ENCODE measurements at places on chromosomes 16 and 17. TPM values are rescaled to one million over a fixed set of nuclear protein-coding genes. Genes with fewer than 3 reads are reported as not detected.

The MYH13 gene
- not detected for polyA plus RNA-seq

The KRTAP1-5 gene
- polyA plus RNA-seq, result not detected

The TMIGD1 gene
- 1.9 TPM for polyA plus RNA-seq

The PDE6G gene
- polyA plus RNA-seq, result 0.43 TPM

The AGRP gene
- not detected for polyA plus RNA-seq

The HBM gene
- not detected for polyA plus RNA-seq

- DNase-seq, result no peak
- no peaks in the 10 kb centered on the region for H3K27me3 ChIP-seq
- H3K4me3 ChIP-seq, result no peak overlapping the region
- no peaks in the 10 kb centered on the region for H3K4me1 ChIP-seq
- H3K27ac ChIP-seq, result no peak overlapping the region
Measured at GRCh38 chr16:79042886-79043285, 557.7 kb downstream of the MAF start.

- no peaks in the 10 kb centered on the region for H3K27me3 ChIP-seq
- peak; percentile 79 for DNase-seq
- H3K4me3 ChIP-seq, result peak overlapping the region; percentile 21
- peak overlapping the region; percentile 47 for H3K27ac ChIP-seq
- no peaks in the 10 kb centered on the region for H3K4me1 ChIP-seq
Measured at GRCh38 chr17:49193513-49194296, 16.7 kb downstream of the GNGT2 start.

- H3K4me1 ChIP-seq, result no peaks in the 10 kb centered on the region
- H3K4me3 ChIP-seq, result no peak overlapping the region
- no peak overlapping the region for H3K27ac ChIP-seq
- DNase-seq, result no peak
- no peaks in the 10 kb centered on the region for H3K36me3 ChIP-seq
Measured at GRCh38 chr16:76346210-76346609, 69.0 kb downstream of the CNTNAP4 start.

DNA sequence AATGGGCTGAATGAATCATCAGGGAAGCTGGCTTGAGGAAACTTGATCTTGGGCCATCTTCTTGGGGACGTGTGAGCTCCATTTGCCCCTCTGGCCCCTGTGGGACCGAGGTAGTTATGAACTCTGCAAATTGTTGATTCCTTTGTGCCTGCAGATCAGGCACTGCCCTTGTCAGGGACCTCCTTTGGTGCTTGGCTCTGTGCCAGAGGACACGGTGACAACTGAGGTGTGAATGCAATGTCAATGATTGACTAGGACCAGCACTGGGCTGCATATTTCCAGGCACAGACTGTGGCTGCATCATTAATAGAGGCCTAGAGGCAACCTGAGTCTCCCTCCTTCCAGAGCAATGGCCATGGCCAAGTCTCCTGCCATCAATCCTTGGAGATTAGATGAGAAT is 23.8 kb downstream of the PDILT start:
- no peak overlapping the region for H3K27ac ChIP-seq
- H3K36me3 ChIP-seq, result no peaks in the 10 kb centered on the region
- no peaks in the 10 kb centered on the region for H3K4me1 ChIP-seq
- no peak overlapping the region for H3K4me3 ChIP-seq
- H3K27me3 ChIP-seq, result no peaks in the 10 kb centered on the region

DNA sequence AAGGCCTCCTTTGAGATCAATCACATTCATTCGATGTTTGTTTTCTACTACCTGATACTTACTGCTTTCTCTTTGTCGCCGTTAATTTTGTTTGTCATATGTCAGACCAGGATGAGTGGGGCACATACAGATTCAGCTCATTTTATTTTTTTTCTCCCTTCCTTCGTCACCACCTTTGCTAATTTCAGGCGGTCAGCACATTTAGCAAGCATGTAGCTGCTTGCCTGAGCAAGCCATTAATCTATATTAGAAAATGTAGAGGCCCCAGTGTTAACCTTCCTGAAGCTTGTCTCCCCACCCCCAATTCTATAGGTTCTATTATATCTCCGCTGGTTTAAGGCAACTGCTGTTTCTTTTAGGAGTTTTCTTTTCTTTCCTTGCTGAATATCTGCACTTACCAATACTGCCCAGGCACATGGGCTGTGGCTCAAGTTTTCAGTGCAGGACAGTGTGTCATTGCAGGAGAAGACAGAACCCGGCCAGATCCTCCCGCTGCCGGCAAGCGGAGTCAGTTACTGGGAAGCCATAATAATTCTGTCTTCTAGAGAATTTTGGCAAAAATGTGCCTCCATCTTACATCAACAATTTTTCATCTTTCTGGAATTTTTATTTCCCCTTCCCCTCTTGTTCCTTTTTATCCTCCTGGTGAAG is 714.3 kb downstream of the WWOX start:
- H3K27me3 ChIP-seq, result no peaks in the 10 kb centered on the region
- no peak overlapping the region for H3K27ac ChIP-seq
- DNase-seq, result no peak
- H3K4me1 ChIP-seq, result peaks cover 5% of the 10 kb centered on the region

GRCh38 chr16:53257001-53257400 is 177.3 kb upstream of the RBL2 start:
- H3K4me3 ChIP-seq, result no peak overlapping the region
- peaks cover 6% of the 10 kb centered on the region for H3K36me3 ChIP-seq
- no peaks in the 10 kb centered on the region for H3K4me1 ChIP-seq
- H3K27me3 ChIP-seq, result no peaks in the 10 kb centered on the region
- DNase-seq, result no peak
- no peak overlapping the region for H3K27ac ChIP-seq

GRCh38 chr16:30874244-30874820 is 19.5 kb downstream of the BCL7C start:
- peak overlapping the region; percentile 25 for H3K27ac ChIP-seq
- DNase-seq, result no peak
- no peaks in the 10 kb centered on the region for H3K27me3 ChIP-seq
- H3K4me1 ChIP-seq, result no peaks in the 10 kb centered on the region

GRCh38 chr17:31743797-31744196 is 115.2 kb downstream of the COPRS start:
- H3K27ac ChIP-seq, result no peak overlapping the region
- no peak for DNase-seq
- H3K27me3 ChIP-seq, result no peaks in the 10 kb centered on the region
- peaks cover 8% of the 10 kb centered on the region for H3K4me1 ChIP-seq

- H3K4me1 ChIP-seq, result no peaks in the 10 kb centered on the region
- H3K27me3 ChIP-seq, result no peaks in the 10 kb centered on the region
- no peak for DNase-seq
- no peak overlapping the region for H3K27ac ChIP-seq
- no peak overlapping the region for H3K4me3 ChIP-seq
Measured at GRCh38 chr17:69878661-69879060, 196.4 kb upstream of the KCNJ16 start.

DNA sequence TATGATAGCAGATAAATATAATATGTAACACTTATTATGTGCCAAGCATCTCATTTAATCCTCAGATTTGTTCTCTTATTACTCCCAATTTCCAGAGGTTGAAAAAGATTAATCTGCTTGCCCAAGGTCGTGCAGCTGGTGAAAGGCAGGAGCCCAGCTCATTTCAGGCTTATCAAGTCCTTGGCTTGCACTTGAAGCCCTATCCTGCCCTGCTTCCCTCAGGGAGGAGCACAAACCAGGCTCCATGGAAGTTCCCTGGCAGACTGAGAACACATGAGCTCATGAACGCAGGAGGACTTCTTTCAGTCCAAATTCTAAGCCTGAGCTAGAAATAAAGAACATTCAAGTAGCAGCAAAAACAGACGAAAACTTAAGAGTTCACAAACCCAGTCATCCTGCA is 74.8 kb downstream of the USP31 start:
- H3K36me3 ChIP-seq, result no peaks in the 10 kb centered on the region
- peak overlapping the region; percentile 45 for H3K27ac ChIP-seq
- peaks cover 2% of the 10 kb centered on the region for H3K4me1 ChIP-seq
- DNase-seq, result no peak
- no peak overlapping the region for H3K4me3 ChIP-seq
- H3K27me3 ChIP-seq, result no peaks in the 10 kb centered on the region

GRCh38 chr17:79777120-79777893 is 641 bp upstream of the CBX2 start:
- peaks cover 2% of the 10 kb centered on the region for H3K27me3 ChIP-seq
- no peaks in the 10 kb centered on the region for H3K36me3 ChIP-seq
- H3K27ac ChIP-seq, result no peak overlapping the region
- H3K4me3 ChIP-seq, result peak overlapping the region; percentile 37
- no peaks in the 10 kb centered on the region for H3K4me1 ChIP-seq
- DNase-seq, result peak; percentile 88

DNA sequence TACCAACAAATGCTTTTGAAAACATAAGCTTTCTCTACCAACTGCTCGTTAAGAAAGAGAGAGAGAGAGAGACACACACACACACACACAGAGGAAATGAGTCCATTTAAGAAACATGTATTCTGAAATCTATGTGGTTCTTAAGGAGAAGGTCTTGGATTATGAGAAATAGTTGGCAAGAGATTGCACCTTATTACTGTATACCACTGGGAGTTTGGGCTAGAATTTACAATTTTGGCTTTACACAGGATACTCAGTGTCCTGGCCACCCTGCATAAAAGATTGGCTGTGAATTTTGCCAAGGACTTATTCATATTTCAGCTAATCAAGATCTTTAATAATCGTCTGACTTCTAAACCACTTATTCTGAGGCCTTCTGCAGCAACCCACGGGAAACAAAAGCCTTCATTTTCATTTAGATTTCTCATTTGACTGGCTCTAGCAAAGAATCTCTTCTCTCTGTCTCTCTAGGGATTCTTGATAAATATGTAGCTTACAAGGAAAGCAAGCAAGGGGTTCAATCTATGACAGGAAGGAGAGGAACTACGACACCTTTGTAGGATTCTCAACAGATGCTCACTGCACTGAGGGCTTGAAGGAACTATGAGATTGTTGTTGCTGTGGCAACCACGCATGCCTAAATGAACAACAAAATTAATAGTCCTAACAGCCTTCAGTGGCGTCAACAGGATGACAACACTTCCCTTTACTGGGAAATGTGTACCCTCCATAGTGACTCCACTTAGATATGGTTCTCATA is 75.3 kb upstream of the GNAO1 start:
- no peak overlapping the region for H3K4me3 ChIP-seq
- H3K4me1 ChIP-seq, result no peaks in the 10 kb centered on the region
- H3K27ac ChIP-seq, result no peak overlapping the region
- H3K27me3 ChIP-seq, result no peaks in the 10 kb centered on the region

DNA sequence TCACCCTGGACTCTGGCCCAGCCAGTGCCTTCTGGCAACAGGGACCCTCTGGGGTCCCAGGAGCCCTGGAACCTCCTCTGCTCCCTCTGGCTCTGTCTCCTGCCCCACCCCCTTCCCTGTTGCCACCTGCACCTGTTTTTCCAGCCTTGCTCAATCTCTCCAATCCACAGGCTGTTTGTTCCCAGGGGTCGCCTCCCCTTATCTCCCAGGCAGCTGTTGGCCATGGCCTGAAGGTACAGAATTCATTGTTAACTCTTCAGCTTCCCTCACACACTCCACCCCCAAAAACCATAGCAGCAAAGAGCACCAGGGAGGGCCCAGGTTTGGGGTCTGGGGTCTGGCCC is 39.3 kb upstream of the TOB1 start:
- H3K4me1 ChIP-seq, result no peaks in the 10 kb centered on the region
- DNase-seq, result no peak
- H3K27ac ChIP-seq, result peak overlapping the region; percentile 87
- H3K36me3 ChIP-seq, result no peaks in the 10 kb centered on the region

- no peaks in the 10 kb centered on the region for H3K4me1 ChIP-seq
- no peaks in the 10 kb centered on the region for H3K36me3 ChIP-seq
- H3K27me3 ChIP-seq, result no peaks in the 10 kb centered on the region
- H3K27ac ChIP-seq, result no peak overlapping the region
- no peak for DNase-seq
- H3K4me3 ChIP-seq, result no peak overlapping the region
Measured at GRCh38 chr16:2472488-2472864, 1.4 kb downstream of the NTN3 start.

GRCh38 chr16:79997257-79997656 is 396.7 kb upstream of the MAF start:
- no peaks in the 10 kb centered on the region for H3K4me1 ChIP-seq
- H3K27me3 ChIP-seq, result no peaks in the 10 kb centered on the region
- H3K36me3 ChIP-seq, result no peaks in the 10 kb centered on the region
- DNase-seq, result no peak
- no peak overlapping the region for H3K4me3 ChIP-seq
- H3K27ac ChIP-seq, result no peak overlapping the region

GRCh38 chr17:63514974-63515373 is 8.2 kb upstream of the KCNH6 start:
- DNase-seq, result no peak
- H3K27ac ChIP-seq, result no peak overlapping the region
- H3K4me1 ChIP-seq, result no peaks in the 10 kb centered on the region
- no peaks in the 10 kb centered on the region for H3K36me3 ChIP-seq

GRCh38 chr17:57662644-57663308 is 82.3 kb downstream of the CCDC182 start:
- no peak overlapping the region for H3K4me3 ChIP-seq
- no peaks in the 10 kb centered on the region for H3K36me3 ChIP-seq
- H3K27me3 ChIP-seq, result no peaks in the 10 kb centered on the region
- peak overlapping the region; percentile 26 for H3K27ac ChIP-seq

- H3K27ac ChIP-seq, result no peak overlapping the region
- no peaks in the 10 kb centered on the region for H3K4me1 ChIP-seq
- no peaks in the 10 kb centered on the region for H3K27me3 ChIP-seq
Measured at GRCh38 chr17:80545499-80545826, 825 bp downstream of the RPTOR start.

- no peak overlapping the region for H3K27ac ChIP-seq
- no peaks in the 10 kb centered on the region for H3K4me1 ChIP-seq
- H3K4me3 ChIP-seq, result no peak overlapping the region
- no peak for DNase-seq
- no peaks in the 10 kb centered on the region for H3K27me3 ChIP-seq
Measured at GRCh38 chr16:11173426-11173825, 82.6 kb downstream of the SOCS1 start.

GRCh38 chr17:74116087-74116717 is 87.3 kb upstream of the RPL38 start:
- H3K27me3 ChIP-seq, result no peaks in the 10 kb centered on the region
- H3K4me1 ChIP-seq, result no peaks in the 10 kb centered on the region
- no peaks in the 10 kb centered on the region for H3K36me3 ChIP-seq
- DNase-seq, result no peak
- H3K4me3 ChIP-seq, result no peak overlapping the region
- H3K27ac ChIP-seq, result no peak overlapping the region

DNA sequence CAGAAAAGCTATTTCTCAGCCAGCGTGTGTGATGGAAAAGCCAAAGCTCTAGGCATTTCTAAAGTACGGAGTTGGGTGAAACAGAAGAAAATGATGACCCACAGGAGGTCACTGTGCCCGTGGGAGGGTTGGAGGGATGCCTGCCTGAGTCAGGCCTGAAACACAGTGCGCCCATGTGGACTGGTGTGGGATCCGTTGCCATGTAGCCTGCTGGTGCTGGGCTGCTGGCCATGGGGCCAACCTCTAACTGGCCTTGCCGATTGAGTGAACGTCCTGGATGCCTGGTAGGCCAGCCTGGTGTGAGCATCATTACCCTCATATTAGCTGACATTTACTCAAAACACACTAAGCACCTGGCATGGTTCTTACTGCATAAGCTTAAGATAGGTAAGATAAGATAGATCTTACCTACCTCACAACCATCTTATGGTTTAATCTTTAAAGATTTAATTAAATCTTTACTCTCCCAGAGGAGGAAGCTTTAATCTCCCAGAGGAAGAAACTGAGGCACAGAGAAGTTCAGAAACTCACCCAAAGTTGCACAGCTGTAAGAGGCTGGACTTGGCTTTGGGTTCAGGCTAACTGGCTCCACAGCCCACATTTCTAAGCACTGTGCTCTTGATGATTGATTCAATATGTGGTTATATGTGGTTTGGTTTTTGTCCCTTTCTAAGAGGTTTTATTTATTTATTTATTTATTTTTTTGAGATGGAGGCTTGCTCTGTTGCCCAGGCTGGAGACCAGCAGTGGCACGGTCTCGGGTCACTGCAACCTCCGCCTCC is 15.7 kb downstream of the MGAT5B start:
- no peaks in the 10 kb centered on the region for H3K27me3 ChIP-seq
- H3K4me3 ChIP-seq, result no peak overlapping the region
- no peak overlapping the region for H3K27ac ChIP-seq
- no peak for DNase-seq
- H3K4me1 ChIP-seq, result no peaks in the 10 kb centered on the region
- H3K36me3 ChIP-seq, result no peaks in the 10 kb centered on the region

Measured in aorta (tissue), 5 donors.